ENCODE measurements at places on chromosomes 4 and X.

DNA sequence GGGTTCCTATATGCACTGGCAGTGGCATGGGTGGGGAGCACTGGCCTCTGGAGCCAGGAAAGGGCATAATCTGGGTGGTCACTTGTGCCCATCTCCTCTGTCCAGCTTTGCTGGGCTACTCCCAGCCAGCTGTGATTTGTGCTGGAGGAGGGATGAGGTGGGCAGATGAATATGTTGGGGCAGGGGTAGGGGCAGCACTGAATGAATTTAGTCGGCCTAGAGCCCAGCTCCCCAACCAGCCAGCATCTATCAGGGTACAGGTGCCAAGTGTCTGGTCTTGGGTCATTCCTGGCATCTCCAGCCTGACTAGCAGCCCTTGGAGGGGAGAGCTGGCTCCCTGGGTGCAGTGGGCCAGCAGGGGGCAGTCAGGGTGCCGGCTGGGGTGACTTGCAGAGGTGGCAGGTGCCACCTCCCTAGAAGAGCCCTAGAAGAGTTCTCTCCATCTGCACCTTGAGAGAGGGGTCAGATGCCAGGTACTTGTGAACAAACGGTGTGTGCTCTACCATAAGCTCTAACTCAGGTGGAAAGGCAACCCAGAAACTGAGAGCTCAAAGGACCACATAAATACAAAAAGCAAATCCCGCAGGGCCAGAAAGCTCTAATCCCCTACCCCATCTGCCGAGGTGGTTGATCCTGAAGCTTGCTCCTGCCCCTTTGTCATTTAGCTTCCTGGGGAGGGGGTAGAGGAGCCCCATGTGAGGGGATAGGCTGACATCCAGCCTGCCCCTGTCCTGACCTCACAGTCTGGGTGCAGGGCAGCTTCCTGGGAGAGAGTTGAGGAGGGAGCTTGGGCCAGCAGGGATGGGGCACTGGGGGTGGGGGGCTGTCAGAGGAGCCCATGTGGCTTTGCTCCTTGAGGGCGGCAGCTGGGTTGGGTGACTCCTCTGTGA lies 2.2 kb downstream of the SORCS2 start:
- no peak for DNase-seq

DNA sequence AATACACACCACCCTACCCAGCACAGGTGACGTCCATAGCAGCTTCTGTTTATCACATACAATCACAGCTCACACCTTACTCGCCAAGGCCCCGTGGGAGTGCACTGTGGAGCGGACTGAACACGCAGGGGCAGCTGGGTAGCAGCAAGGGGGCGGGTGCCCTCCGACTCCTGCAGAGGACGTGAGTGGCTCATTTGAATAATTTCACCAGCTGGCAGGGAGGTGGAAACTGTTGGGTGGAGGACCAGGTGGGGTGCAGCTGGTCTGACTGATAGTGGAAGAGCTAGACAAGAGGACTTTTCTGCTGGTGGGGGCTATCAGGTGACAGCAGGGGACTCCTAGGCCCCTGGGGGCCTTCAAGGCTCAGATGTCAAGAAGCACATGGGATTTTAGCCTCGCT lies 16.3 kb downstream of the MAN2B2 start:
- DNase-seq = no peak

DNA sequence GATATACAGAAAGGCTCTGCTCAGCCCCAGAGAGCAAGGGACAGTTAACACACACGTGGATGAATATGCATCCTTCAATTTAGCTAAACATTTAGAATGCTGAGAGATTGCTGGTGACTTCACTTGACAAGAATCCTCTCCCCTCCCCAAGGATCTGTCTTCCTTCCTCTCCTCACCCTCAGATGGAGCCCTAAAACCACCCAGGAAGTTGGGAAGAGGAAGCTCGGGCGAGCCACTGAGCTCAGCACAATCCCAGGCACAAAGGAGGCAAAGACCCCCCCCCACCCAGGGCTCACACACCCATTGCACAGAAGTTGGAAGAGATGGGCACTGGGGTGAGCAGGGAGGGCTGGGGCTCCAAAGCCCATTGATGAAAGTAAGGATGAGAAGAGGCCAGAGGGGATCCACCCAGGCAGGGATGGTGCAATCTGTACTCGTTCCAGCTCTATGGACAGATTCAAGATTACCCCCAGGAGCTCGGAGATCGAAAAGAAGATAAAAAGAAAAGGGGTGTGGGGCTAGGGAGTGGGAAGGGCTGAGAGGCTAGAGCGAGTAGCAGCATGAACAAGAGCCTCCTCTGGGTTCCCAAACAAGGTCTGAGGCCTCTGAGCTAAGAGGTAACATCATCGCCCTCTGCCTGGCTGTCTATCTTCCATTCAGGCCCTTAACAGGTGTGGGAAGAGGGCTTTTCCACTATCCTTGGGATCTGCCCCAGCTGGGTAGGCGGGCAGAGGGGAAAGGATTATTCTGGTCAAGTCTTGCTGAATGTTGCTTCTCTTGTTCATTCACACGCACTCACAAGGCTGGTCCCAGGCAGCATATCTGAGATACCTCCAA lies 1.2 kb downstream of the TFE3 start:
- peak; percentile 62 for DNase-seq

DNA sequence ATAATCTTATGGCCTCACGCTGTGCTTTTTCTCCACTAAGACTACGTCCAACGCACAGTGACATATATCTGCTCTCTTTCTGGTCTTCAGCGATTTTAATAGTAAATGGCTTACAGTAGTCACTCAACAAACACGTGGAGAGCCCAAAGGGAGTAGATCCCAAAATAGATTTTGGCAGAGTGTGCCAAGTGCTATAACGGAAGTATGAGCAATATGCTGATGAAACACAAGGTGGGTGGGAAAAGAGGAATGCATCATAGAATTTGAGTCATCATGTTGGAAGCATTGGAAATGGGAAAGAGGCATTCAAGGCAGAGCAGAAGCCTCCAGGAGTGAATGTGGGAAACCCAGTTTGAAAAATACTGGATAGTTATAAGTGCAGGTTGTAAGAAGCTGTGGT lies 129.1 kb upstream of the LDB2 start:
- DNase-seq = no peak

- no peak for DNase-seq
These were observed 61.4 kb downstream of the ANKRD17 start for GRCh38 chr4:73197220-73197619.

- DNase-seq = no peak
These were observed 93.3 kb downstream of the TMEM47 start for GRCh38 chrX:34563804-34564203.

- no peak for DNase-seq
These were observed 11.8 kb upstream of the ZFP42 start for GRCh38 chr4:187983746-187984145.

GRCh38 chr4:184282251-184282713 lies 64.6 kb upstream of the ENPP6 start:
- no peak for DNase-seq

- no peak for DNase-seq
These were observed 277.1 kb upstream of the DIAPH2 start for GRCh38 chrX:96407501-96407900.

DNA sequence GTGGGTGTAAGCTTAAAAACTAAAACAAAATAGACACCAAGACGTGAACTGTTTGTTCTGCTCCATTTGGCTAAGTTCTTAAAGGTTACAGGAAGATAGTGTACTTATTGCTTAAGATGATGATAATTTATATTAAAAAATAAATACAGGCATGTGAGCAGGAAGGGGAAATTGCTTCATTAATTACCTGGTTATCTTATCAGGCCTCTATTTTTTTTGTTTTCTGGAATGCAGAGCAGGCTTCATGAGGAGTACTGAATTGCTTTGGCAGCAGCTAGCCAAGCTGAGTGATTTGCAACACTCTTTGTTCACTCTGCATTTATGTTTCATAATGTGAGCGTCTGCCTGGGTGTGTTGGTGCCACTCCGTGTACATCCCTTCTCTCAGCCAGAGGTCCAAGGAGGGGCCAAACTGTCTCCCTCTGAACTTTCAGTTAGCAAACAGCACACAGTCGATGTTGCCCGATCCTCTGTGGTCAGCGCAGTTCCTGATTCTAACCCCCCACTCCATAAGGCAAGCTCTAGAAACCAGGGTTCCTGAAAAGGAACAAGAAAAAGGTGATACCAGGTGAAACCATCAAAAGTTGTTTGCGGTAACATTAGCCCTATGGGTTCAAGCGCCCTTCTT lies 348.2 kb downstream of the SPRY1 start:
- no peak for DNase-seq

- no peak for DNase-seq
These were observed 21.7 kb upstream of the TMEM33 start for GRCh38 chr4:41913509-41913908.

DNA sequence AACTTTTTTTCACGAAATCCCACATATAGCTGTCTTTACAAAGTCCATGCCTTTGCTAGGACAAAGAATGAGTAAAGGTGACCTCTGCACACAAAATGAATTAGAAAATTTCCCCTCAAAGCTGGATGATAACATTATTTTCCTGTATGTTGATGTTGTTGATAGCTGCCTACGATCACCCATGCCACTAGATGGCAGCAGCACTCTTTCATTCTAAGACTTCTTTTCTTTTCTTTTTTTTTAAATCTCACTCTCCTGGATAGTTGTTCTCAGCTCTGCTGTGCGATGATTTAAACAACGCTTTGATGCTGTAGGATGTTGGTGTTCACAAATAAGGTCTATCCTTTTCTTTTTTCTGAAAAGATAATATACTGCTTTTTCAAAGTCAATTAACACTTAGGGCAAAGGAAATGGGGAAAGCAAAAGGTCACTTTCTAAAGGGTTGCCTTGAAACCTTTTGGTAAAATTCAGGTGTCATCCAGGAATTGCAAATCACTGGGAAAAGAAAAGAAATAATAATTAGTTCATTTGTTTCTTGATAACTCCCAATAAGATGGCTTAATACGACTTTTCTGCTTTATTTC lies 266.8 kb downstream of the C4orf33 start:
- peak; percentile 77 for DNase-seq

GRCh38 chr4:10237131-10237530 lies 120.5 kb upstream of the WDR1 start:
- DNase-seq = no peak

GRCh38 chrX:148316446-148316845 lies 184.0 kb upstream of the AFF2 start:
- no peak for DNase-seq

All from HAP-1 (cell line).